H54 (cell line): ENCODE measurements at places on chromosomes 5 and 9.

- DNase-seq: no peak
Observed at GRCh38 chr5:66888613-66889012, 292.4 kb downstream of the MAST4 start.

GRCh38 chr5:27911216-27911615 is 872.8 kb upstream of the CDH9 start:
- DNase-seq: no peak

GRCh38 chr5:51960617-51961121 is 577.4 kb downstream of the ISL1 start:
- no peak for DNase-seq

- DNase-seq: no peak
Observed at GRCh38 chr9:136359774-136360718, 3.5 kb downstream of the DNLZ start.

- no peak for DNase-seq
Observed at GRCh38 chr9:34121996-34122395, 4.5 kb downstream of the DCAF12 start.

GRCh38 chr9:83019246-83019645 is 43.7 kb downstream of the RASEF start:
- DNase-seq: no peak

- DNase-seq: no peak
Observed at GRCh38 chr9:91930475-91930874, 19.6 kb downstream of the ROR2 start.

GRCh38 chr5:100772006-100772405 is 131.1 kb downstream of the ST8SIA4 start:
- DNase-seq: no peak

- DNase-seq: no peak
Observed at GRCh38 chr9:36128349-36128748, 8.2 kb upstream of the GLIPR2 start.

GRCh38 chr5:154118385-154118784 is 72.1 kb upstream of the GALNT10 start:
- no peak for DNase-seq

- peak; percentile 12 for DNase-seq
Observed at GRCh38 chr5:78899922-78900362, 85.2 kb downstream of the ARSB start.

DNA sequence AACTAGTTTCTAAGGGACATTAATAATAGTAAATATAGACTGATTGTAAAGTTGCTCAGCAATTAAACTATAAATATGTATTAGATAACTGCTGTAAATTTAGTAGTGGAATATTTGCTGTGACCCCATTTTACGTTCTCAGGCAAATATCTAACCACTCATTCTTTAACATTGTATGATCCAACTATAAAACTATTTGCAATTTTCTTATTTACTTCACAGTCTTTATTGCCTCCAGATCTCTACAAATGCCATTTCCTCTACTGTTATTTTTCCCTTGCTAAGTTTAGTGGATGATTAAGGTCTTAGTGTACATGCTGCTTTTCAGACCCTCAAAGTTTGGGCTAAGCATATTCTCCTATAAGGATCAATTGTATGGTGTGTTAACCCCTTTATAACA is 526.2 kb upstream of the ST8SIA4 start:
- no peak for DNase-seq

GRCh38 chr5:138819081-138819480 is 56.1 kb downstream of the LRRTM2 start:
- DNase-seq: no peak

GRCh38 chr9:61673664-61674381 is 484.0 kb downstream of the SPATA31A7 start:
- DNase-seq: no peak

DNA sequence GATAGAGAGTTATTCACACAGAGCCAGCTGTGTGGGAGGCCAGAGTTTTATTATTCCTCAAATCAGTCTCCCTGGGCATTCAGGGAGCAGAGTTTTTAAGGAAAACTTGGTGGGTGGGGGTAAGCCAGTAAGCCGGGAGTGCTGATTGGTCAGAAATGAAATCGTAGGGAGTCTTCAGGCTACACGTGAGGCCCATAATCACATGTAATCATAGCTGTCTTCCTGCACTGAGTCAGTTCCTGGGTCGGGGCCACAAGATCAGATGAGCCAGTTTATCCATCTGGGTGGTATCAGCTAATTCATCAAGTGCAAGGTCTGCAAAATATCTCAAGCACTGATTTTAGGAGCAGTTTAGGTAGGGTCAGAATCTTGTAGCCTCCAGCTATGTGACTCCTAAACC is 10.8 kb upstream of the TTC39B start:
- no peak for DNase-seq

GRCh38 chr5:137481596-137481995 is 17.5 kb downstream of the SPOCK1 start:
- DNase-seq: no peak

DNA sequence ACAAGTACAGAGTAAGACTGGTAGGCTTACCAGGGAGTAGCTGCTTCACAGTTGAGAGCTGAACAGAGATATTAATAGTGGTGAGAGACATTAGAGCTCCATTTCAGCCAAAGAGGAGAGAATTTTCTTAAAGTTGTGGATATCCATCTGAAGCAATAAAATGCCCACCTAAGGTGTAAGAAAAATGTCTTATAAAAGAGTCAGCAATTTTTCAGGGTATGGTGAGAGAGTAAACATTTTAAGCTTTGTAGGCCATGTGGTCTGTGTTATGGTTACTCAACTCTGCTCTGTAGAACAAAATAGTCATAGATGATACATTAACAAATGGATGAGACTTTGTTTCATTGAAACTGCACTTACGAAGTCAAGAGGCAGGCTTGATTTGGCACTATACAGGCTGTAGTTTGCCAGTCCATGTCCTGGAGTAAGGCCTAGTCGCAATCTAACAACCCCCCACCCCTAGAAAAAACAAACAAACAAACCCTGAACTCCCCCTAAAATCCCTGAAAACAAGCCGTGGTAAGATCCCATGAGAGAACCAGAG is 945.4 kb upstream of the SEMA6A start:
- DNase-seq: no peak

DNA sequence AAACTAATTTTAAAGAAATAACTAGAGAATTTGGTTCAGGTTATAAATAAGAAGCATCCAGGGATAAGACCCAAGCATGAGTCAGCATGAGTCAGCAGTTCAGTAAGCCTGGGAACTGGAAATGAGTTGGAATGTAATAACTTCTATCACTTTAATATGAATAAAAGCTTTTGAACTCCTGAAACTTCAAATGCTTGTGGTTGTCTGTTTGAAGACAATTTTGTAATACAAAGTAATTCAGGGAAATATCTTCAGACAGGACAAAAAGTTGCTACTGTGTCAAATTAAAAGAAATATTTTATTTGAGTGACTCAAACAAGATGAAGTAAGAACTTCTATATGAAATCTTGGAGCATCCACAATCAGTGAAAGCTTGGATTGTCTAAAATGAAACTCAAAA is 331.2 kb upstream of the DAB2 start:
- DNase-seq: no peak

DNA sequence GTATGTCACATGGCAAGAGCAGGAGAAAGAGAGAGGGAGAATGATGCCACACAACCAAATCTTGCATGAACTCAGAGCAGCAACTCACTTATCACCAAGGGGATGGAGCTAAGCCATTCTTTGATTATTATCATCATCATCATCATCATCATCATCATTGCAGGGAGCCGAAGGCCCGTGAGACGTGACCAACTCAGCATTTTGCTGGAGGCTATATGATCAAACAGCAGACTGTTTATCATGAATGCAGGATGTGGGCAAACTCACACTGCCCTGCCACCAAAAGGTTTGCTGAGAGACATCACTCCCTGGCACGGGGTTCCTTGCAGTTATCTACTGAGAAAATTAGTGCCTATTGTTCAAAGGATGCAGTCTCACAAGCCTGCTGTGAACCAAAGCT is 8.6 kb upstream of the ZNF169 start:
- no peak for DNase-seq

- DNase-seq: no peak
Observed at GRCh38 chr9:1748407-1748806, 266.7 kb upstream of the SMARCA2 start.

DNA sequence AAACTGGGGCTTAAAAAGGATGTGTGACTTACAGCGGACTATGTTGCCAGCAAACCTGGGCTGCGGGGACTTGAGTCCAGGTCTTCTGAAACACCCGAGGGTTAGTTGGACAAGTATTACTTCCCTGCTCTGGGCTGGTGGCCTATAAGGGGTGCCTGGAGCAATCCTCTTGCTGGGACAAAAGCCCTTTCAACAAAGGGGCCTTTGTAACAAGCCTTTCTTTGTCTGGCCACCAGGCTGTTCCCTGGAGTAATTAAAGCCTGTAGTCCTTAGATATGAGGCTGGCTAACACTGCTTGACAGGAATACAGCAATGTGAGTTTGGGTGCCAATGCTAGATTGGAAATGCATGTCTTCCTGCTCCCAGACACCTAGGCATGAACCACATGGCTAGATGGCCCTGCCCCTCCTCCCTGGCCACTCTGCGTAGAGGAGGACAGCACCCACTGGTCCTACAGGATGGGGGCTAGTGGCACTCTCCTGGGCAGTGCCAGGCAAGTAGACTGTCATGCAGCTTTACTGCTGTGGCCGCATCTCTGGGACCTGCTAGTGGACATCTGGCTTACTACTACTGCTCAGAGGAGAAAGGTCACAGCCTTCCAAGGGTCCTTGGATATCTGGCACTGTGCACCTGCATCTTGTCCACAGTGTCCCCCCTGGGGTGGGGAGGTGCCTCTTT is 343.1 kb downstream of the ZSWIM6 start:
- no peak for DNase-seq

DNA sequence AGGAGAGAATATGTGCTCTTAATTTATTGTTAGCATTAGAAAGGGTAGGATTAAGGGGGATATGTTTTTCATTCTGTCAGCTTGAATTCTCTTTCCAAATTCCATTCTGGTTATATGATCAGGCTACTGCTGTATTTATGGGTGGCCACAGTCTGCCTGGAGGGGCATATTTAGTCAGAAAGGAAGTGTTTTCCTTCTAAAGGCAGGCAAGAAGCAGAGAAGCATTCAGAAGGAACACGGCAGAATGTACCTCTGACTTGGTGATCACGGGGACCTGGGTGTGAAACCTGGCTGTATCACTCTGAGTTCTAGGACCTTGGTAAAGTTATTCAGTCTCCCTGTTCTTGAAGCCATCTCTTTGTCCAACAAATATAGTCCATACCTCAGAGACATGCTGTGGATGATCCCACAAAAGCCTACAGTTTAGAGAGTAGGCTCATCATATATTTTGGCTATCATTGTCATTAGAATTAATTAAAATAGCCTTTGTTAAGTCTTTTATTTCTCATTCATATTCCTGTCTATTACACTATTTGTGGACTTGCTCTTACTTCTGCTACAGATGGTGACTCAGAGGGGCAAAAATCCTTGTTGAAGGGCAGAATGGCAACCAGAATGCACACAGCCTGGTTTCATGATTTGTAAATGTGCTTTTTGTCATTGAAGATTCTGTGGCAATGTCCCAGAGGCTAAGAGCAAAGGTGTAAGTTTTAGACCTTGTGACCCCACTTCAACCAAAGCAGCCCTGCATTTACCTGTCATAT is 2.7 kb downstream of the TNC start:
- peak; percentile 25 for DNase-seq

DNA sequence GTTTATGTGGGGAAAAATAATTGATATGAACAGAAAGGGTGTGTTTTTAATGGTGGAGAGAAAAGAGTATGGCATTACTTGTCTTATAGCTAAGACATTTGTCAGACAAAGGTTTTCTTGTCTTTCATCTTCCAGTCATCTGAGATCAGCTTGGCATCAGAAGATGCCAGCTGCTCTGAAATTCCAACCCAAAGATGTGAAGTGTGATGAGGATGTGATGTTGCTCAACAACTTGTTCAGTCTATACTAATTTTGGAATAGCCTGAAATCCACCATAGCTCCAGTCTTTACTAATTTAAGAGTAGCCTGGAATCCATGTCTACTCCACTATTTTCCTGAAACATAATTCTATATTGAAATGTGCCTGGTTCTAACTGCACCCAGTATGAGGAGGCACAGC is 182.3 kb downstream of the CFAP90 start:
- DNase-seq: no peak

GRCh38 chr9:16029046-16029615 is 476.3 kb downstream of the CCDC171 start:
- no peak for DNase-seq

GRCh38 chr9:108310202-108310601 is 545.6 kb downstream of the ACTL7B start:
- DNase-seq: no peak
